Bronchial epithelial cell (primary cell): ENCODE measurements at places on chromosomes 5 and 9.

- no peak for DNase-seq
These were observed 205.1 kb upstream of the MRPS30 start for GRCh38 chr5:44603496-44604272.

- no peak for DNase-seq
These were observed 3.2 kb downstream of the SURF2 start for GRCh38 chr9:133359399-133360175.

DNA sequence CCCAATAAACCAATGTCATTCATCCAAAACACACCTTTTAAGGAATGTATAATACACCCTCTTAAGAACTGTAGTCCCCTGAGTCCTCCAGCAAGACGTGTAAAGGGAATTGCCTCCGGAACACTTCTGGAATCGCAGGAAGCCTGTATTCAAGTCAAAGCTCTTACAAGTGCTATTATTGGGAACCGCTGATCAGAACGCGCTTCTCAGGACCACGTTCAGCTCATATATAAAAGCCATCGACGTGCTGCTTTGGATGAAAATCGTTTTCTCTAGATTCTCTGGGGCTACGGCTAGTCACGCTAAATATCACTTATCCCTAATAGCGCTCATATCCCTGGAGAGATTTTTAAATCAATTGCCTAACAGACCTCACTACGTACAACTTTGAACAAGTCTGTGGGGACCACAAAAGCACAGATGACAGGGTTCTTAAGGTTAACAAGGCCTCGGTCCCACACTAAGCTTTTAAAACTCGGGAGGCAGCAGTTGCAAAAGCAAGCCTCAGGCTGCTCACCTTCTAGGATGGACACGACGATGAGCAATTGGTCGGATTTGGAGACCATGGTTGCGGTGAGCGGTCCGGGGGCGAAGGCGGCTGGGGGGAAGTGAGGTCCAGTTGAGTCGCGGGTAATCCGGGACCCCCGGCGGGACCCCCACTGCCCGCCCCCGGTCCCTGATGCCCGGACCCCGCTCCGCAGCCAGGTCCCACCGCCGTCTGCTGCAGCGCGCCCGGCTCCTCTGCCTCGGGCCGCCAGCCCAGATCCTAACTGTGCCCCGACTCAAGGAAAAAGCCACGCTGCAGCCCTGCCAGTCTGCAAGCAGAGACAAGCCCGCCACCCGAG lies 548 bp downstream of the CEP120 start:
- DNase-seq: peak; percentile 38

DNA sequence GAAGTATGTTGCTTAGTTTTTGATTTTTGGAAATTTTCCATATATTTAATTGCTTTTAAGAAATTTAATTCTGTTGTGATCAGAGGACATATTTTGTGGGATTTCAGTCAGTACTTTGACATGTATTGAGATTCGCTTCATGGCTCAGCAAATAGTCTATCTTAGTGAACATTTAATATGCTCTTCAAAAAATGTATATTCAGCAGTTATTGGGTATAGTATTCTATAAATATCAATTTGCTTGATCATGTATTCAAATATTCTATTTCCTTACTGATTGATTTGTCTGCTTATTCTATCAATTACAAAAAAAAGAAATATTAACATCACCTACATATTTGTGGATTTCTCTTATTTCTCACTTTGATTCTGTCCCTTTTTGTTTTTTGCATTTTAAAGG lies 79.5 kb upstream of the HAND1 start:
- DNase-seq: no peak

- DNase-seq: peak; percentile 26
These were observed 1865.4 kb downstream of the MAT2B start for GRCh38 chr5:165370794-165371193.

GRCh38 chr5:96410013-96410412 lies 23.0 kb downstream of the PCSK1 start:
- DNase-seq: no peak

DNA sequence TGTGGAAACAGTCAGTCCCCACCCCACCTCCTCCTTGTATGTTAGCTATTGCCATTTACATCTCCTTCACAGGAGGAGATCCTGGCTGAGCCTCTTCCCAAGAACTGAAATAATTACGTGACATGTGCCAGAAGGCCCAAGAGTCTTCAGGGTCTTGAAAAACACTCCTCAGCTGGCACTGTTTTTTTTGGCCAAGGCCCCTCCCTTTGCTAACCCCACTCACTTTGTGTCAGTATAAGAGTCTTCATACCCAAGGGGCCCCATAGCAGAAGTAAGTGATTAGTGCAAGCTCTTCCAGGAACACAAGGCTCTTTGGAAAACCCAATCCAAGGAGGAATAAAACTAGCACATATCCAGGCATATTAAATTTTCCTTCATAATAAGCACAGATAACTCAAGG lies 5.7 kb upstream of the LARP1 start:
- no peak for DNase-seq

DNA sequence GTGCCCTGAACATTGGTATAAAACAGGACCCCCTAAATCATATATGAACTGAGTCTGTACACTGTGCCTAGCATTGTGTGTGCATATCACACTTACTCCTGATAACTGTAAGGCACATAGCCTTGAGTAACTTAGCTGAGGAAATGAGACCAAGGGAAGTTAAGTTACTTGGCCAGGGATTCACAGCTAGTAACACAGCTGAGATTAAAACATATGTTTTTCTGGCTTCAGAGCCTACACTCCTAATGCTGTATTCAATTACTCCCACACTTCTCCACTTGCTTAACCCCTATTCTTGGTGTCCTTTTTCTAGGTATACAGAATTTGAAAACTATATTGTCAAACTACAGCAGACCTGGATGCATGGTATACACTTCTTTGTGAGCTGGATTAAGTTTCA lies 12.8 kb downstream of the GHR start:
- DNase-seq: no peak
